KBM-7 (cell line): ENCODE measurements at places on chromosomes 12 and 14.

- peak; percentile 48 for DNase-seq
These were observed 47.4 kb downstream of the AVPR1A start for GRCh38 chr12:63103494-63104131.

- DNase-seq: no peak
These were observed 2.9 kb upstream of the PFDN5 start for GRCh38 chr12:53292426-53292825.

DNA sequence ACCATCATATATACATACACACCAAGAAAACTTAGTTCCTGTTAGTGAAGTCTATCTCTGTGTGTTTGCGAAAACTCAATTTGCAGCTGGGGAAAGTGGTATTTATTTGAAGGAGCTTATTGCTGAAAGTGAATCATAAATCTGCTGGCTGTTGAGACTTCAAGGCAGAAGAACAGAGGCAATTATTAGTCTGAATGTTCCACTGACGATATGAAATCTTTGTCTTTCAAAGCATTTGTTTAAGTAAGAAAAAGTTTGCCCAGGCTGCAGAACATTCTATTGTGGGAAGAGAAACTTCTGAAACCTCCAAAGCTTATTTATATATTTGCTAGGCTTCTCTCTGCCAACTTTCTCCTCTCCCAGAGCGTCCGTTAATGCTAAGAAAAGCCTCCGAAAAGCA lies 255.7 kb upstream of the TMPO start:
- DNase-seq: no peak

- DNase-seq: no peak
These were observed 1.4 kb downstream of the DENND5B start for GRCh38 chr12:31589598-31589903.

GRCh38 chr12:80684077-80684495 lies 23.3 kb upstream of the MYF6 start:
- DNase-seq: no peak

DNA sequence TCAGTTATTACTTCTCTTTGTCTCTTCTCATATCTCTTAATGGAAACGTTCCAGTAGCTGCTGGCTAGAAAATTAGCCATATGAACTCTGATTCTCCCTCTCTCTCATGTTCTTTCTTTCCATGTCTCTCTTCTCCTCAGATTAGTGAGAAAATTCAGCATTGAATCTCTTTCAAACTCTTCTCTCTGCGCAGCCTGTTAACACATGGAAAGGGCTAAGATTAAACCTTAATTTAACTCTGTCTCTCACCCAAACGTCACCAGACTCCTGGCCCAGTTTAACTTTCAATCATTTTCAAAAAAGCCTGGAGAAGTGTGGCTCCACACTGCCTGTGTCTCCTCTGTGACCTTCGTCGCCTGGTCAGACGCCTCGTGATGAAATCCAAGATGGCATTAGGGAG lies 1234.2 kb downstream of the BCL11B start:
- no peak for DNase-seq

- no peak for DNase-seq
These were observed 148.6 kb downstream of the CALM1 start for GRCh38 chr14:90545382-90545781.
